Lower leg skin (tissue), 4 donors: ENCODE measurements at places on chromosomes 12 and 14. TPM values are rescaled to one million over a fixed set of nuclear protein-coding genes. Genes with fewer than 3 reads are reported as not detected.

Gene SLC7A8
- total RNA-seq = 53.3 TPM

Gene TAC3
- 0.46 TPM for total RNA-seq

Gene RTN1
- 5.6 TPM for total RNA-seq

Gene TMEM52B
- total RNA-seq = not detected

Gene SOAT2
- total RNA-seq = 0.26 TPM

Gene SCNN1A
- 74.6 TPM for total RNA-seq

Gene LTBP2
- 13.7 TPM for total RNA-seq

Gene HOXC4
- 6.1 TPM for total RNA-seq

Gene EIF2B1
- 156 TPM for total RNA-seq
